ENCODE measurements at places on chromosomes 3 and 15.

GRCh38 chr3:139450159-139450558, 26.2 kb downstream of the RBP2 start:
- DNase-seq, result no peak

DNA sequence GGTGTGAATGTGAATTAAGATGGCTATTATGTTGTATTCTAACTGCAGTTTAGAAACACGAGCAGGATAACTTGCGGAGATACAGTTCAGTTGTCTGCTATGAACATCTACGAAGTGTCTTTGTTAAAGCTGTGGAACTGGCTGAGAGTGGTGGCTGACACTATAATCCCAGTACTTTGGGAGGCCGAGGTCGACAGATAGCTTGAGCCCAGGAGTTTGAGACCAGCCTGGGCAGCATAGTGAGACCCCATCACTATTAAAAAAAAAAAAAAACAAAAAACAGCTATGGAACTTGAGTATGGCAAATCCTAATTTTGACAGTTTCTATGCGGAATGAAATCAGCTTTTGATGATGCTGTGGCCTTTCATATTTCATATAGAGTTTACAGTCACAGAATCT, 1.7 kb downstream of the EAF1 start:
- DNase-seq, result no peak

- DNase-seq, result no peak
These were observed 392.2 kb downstream of the DIPK2A start for GRCh38 chr3:144363856-144364255.

DNA sequence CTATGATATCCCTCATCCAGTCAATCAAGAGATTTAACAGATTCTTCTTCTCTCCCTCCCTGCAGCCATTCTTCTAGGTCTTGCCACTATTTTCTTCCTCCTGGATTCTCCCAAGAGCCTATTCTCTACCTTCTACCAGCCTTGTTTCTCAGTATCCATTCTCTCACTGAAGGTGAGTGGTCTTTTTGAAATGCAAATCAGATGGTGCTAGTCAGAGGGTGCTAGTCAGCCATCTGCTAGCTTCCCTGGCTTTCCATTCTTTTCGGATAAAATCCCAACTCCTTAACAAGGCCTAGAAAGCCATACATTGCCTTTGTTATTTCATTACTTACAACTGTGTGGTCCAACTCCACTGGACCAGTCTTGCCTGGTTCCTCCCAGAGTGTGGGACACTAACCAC, 734.3 kb upstream of the CFAP20DC start:
- DNase-seq, result no peak

GRCh38 chr15:34304613-34305012, 33.0 kb downstream of the SLC12A6 start:
- DNase-seq, result no peak
